ENCODE measurements at places on chromosomes 1 and 21. TPM values are rescaled to one million over a fixed set of nuclear protein-coding genes. Genes with fewer than 3 reads are reported as not detected.

The S100A1 gene
- total RNA-seq: 53.3 TPM

The ATP1A4 gene
- total RNA-seq: not detected

The AUNIP gene
- total RNA-seq: not detected

The PRDM16 gene
- total RNA-seq: 1.1 TPM

The LCE2A gene
- total RNA-seq: not detected

The ATAD3C gene
- 5.2 TPM for total RNA-seq

The HSPA6 gene
- total RNA-seq: 2.9 TPM

The TSPEAR gene
- 0.27 TPM for total RNA-seq

The CNIH3 gene
- 6.9 TPM for total RNA-seq

GRCh38 chr1:161235957-161236775, 1.8 kb downstream of the NR1I3 start:
- H3K4me1 ChIP-seq: no peaks in the 10 kb centered on the region
- H3K4me3 ChIP-seq: no peak overlapping the region
- no peak overlapping the region for H3K27ac ChIP-seq
- no peaks in the 10 kb centered on the region for H3K27me3 ChIP-seq
- H3K36me3 ChIP-seq: no peaks in the 10 kb centered on the region

DNA sequence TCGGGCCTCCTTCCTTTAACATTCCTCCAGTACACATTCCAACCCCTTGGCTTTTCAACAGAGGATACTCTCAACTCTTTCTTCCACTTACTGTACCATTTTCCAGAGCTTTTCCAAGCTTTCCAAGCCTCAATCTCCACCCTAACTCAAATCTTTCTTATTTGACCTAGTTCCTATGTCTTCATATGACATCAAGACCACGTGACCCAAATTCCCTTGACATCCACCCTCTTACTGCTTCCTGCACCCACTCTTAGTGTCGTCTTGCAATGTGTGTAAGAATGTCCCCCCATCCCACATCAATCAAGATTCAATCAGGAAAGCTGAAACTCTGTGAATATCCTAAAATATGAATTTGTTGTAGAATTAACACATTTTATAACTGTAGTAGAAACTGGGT, 155.0 kb downstream of the OMA1 start:
- no peak overlapping the region for H3K4me3 ChIP-seq
- H3K27me3 ChIP-seq: no peaks in the 10 kb centered on the region
- no peaks in the 10 kb centered on the region for H3K4me1 ChIP-seq
- no peaks in the 10 kb centered on the region for H3K36me3 ChIP-seq

DNA sequence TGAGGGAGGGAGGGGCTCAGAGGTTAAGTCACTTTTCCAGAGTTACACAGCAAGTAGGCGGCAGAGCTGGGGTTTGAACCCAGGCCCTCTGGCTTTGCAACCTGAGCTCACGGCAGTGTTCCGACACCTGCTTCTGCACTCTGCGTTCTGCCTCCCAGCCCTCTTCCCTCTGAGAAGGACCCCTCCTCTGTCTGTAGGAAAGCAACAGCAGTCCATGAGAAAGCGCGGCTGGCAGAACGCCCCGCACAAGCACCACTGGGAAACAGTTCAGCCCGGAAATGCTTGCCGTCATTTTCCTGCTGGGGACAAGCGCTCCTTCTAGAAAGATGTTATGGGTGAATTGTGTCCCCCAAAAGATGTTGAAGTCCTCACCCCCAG, 241.1 kb downstream of the NPHP4 start:
- no peak overlapping the region for H3K27ac ChIP-seq
- H3K27me3 ChIP-seq: no peaks in the 10 kb centered on the region
- DNase-seq: no peak

DNA sequence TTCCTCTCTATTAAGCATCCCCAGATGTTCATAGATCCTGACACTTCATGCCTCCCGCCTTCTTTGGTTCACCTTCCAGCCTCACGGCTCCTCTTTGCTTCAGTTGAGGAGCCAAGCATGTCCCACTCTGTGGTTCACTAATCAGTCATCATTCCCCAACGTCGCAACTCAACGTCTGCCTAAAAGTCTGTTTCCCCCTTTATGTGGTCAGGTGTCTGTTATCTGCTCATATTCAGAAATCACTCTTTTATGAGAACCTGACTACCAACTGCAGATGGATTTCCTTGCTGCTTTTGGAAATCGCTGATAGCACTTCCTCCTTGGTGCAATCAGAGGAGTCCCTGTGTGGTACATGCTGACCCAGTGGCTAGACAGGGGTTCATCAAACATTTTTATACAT, 94.1 kb upstream of the VANGL1 start:
- no peak overlapping the region for H3K27ac ChIP-seq
- H3K4me1 ChIP-seq: peaks cover 2% of the 10 kb centered on the region
- H3K27me3 ChIP-seq: no peaks in the 10 kb centered on the region

- no peaks in the 10 kb centered on the region for H3K36me3 ChIP-seq
- H3K4me3 ChIP-seq: no peak overlapping the region
- DNase-seq: no peak
- H3K4me1 ChIP-seq: no peaks in the 10 kb centered on the region
These were observed 151.7 kb upstream of the HMGB4 start for GRCh38 chr1:33712186-33712585.

- H3K36me3 ChIP-seq: no peaks in the 10 kb centered on the region
- no peak overlapping the region for H3K4me3 ChIP-seq
- no peak for DNase-seq
- H3K27ac ChIP-seq: no peak overlapping the region
- no peaks in the 10 kb centered on the region for H3K4me1 ChIP-seq
These were observed 958.3 kb downstream of the ADGRL2 start for GRCh38 chr1:82759035-82759434.

DNA sequence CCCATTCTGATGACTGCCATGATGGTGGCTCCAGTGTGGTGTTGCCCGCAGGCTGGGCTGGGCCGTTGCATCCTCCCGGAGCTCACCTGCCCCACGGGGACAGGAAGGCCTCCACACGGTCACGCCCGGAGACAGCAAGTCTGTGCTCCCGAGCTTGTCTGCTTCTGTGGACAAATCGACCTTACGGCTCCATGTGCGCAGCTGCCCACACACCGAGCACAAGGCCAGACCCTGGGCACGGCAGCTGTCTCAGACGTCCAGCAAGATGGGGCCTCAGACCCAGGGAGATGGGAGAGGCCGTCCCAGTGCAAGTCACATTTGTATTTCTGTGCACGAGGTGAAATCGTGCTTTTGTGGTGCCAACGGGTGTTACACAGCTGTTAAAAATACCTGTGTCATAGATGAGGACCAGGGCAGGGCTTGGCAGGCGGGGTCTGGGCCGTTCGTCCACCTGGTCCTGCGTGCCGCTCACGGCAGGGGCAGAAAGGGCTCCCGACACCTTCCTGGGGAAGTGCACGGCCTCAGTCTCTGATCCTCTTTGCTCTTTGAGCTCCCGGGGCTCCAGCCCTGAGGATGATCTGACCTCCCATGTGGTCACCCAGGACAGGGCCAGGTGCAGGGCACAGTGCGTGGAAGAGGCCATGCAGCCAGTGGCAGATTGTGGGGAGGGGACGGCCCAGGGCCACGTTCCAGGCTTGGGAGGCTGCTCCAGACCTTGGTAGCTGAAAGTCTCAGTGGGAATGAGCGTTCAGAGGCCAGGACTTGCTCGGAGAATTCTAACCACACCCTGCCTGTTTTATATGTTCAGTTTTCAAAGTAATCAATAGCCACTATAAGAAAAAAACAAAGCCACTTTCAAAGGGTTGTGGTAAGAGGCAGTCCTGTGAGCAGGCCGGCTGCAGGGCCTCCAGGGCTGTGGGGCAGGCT, 13.5 kb downstream of the COL6A1 start:
- peak; percentile 24 for DNase-seq
- no peaks in the 10 kb centered on the region for H3K36me3 ChIP-seq
- H3K4me3 ChIP-seq: no peak overlapping the region

- H3K4me3 ChIP-seq: no peak overlapping the region
- no peaks in the 10 kb centered on the region for H3K4me1 ChIP-seq
- H3K27ac ChIP-seq: no peak overlapping the region
- H3K27me3 ChIP-seq: no peaks in the 10 kb centered on the region
- no peaks in the 10 kb centered on the region for H3K36me3 ChIP-seq
These were observed 4.1 kb upstream of the CACNA1E start for GRCh38 chr1:181479137-181479745.

DNA sequence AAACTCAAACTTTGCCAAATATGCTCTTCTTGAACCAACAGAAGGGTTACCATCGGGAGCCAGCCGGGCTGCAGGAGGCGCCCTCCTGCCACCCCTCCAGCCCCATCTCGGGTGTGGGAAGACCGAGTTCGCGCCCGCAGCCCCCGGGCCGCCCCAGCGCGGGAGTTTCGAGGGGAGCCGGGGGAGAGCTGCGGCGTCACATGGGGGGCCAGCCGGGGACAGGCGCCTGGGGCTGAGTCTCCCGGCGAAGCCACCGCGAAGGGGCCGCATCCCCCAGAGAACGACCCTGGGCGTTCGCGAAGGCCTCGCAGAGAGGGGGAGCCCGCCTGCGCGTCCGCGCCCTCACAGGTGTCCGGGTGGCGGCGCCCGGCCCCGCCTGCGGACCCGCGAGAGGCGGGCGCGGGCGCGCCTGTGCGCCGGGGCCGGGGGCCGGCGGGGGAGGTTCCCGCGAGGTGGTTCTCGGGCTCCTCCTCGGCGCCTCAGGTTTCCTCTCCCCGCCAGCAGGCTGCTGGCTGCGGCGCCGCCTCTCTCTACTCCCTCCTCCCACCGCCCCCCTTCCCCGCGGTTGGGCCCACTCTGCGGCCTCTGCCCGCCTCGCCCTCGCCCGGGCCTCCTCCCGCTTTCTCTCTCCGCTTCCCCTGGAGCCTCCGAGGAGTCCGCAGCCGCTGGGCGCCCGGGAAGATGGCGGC, at the start of gene RAVER2:
TSS of gene RAVER2 (plus strand) at position 584 of the 689 bp plus-strand sequence. CDS start at position 682, 98 bp downstream.
- no peaks in the 10 kb centered on the region for H3K4me1 ChIP-seq
- peak; percentile 69 for DNase-seq
- H3K27ac ChIP-seq: peak within 1 kb of the TSS; percentile 65
- H3K36me3 ChIP-seq: no peaks in the 10 kb centered on the region
- peak within 1 kb of the TSS; percentile 85 for H3K4me3 ChIP-seq
- no peaks in the 10 kb centered on the region for H3K27me3 ChIP-seq

DNA sequence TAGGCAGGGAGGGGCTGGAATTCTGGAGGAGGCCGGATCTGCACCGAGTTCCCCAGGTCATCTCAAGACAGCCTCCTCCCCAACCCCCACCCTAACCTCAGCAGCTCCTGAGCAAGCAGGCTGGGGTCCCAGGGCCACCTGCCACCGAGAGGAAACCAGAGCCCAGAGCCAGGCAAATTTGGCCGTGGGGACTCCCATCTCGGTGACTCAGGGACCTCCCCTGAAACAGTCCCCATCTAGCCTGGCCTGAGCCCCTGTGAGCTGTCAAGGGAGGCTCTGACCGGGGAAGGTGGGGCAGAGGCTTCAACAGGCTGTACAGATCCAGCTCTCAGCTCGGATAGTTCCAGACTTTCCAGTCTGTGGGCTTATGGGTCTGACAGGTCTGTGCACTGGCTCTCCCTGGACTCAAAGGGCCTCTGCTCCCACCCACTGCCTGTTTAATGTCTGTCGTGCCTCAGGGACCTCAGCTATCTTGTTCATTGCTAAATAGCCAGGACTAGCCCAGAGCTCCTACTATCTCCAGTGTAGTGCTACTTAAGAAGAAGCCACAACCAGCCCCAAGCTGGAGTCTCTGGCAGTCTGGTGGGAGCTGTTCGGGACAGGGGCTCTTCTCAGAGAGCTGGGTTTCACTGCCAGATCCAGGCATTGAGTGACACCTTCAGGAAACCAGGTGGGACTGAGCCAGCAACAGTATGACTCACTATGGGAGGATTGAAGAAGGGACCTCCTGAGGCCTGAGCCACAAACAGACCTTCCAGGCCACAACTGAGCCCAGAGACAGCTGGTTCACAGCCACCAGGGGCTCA, 25.6 kb downstream of the MATN1 start:
- no peak overlapping the region for H3K4me3 ChIP-seq
- H3K4me1 ChIP-seq: no peaks in the 10 kb centered on the region
- no peak for DNase-seq
- no peaks in the 10 kb centered on the region for H3K36me3 ChIP-seq
- H3K27ac ChIP-seq: no peak overlapping the region

DNA sequence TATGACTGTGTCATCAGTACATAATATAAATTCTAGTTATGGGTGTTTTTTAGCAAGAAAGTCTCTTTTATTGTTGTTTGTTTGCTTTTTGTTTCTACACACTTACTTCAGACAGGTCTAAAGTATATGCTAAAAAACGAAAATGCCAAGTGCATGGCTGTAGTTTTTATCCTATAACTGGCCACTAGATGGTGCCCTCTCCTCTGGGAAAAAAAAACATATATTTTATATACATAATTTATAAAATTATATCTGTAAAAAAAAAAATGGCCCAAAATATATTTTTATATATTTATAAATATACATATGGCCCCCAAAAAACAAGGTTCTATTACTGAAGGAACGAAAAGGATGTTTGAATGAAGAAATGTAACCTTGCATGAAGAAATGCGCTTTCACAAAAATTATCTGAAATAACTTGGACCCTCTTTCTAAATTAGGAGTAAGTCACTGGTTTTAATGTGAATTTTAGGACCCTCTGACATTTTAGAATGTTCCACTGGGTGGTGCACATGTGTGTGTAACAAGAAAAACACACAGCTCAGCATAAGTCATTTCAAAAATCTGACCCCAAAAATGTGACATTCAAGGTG, 93.5 kb downstream of the TTLL7 start:
- no peak for DNase-seq
- no peaks in the 10 kb centered on the region for H3K4me1 ChIP-seq
- H3K4me3 ChIP-seq: no peak overlapping the region
- H3K27ac ChIP-seq: no peak overlapping the region

- DNase-seq: no peak
- no peaks in the 10 kb centered on the region for H3K36me3 ChIP-seq
- H3K4me3 ChIP-seq: no peak overlapping the region
- no peaks in the 10 kb centered on the region for H3K4me1 ChIP-seq
These were observed 187.1 kb downstream of the GREM2 start for GRCh38 chr1:240424740-240425464.

GRCh38 chr21:42568866-42569731, 55.4 kb downstream of the SLC37A1 start:
- no peaks in the 10 kb centered on the region for H3K4me1 ChIP-seq
- H3K27ac ChIP-seq: no peak overlapping the region
- no peaks in the 10 kb centered on the region for H3K36me3 ChIP-seq
- H3K27me3 ChIP-seq: no peaks in the 10 kb centered on the region
- peak; percentile 13 for DNase-seq
- H3K4me3 ChIP-seq: no peak overlapping the region

GRCh38 chr1:243798726-243799125, 51.3 kb downstream of the AKT3 start:
- no peaks in the 10 kb centered on the region for H3K27me3 ChIP-seq
- no peak for DNase-seq
- peaks cover 11% of the 10 kb centered on the region for H3K4me1 ChIP-seq
- H3K36me3 ChIP-seq: no peaks in the 10 kb centered on the region

DNA sequence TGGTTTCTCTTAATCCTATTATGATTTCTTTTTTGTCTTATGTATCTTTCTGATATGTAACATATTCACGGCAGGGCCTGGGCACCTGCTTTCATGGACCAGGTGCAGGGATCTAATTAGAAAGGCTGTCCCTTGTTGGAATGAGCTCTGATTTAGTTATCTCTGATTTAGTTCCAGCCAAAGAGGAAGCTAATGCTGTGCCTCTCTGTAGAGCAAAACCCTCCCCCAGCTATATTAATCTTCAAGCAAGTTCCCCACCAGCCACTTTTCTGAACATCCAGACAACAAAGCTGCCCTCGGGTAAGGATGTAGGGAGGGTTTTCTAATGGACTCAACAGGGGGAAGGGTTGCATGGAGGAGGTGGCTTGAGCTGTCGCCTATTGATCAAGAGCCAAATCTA, 6.1 kb downstream of the TSACC start:
- H3K27ac ChIP-seq: no peak overlapping the region
- no peaks in the 10 kb centered on the region for H3K36me3 ChIP-seq
- no peaks in the 10 kb centered on the region for H3K27me3 ChIP-seq
- no peak for DNase-seq

GRCh38 chr1:184635980-184636431, 118.7 kb downstream of the EDEM3 start:
- no peaks in the 10 kb centered on the region for H3K4me1 ChIP-seq
- H3K27ac ChIP-seq: no peak overlapping the region
- no peaks in the 10 kb centered on the region for H3K27me3 ChIP-seq
- H3K4me3 ChIP-seq: no peak overlapping the region
